Gastroesophageal sphincter (tissue), 4 donors: ENCODE measurements at places on chromosomes 6 and 20. TPM values are rescaled to one million over a fixed set of nuclear protein-coding genes. Genes with fewer than 3 reads are reported as not detected.

The PRDM13 gene
- total RNA-seq = not detected

The GINS1 gene
- total RNA-seq = 1.2 TPM

The FLRT3 gene
- total RNA-seq = 8.3 TPM

The ADTRP gene
- total RNA-seq = 0.72 TPM

The C20orf141 gene
- not detected for total RNA-seq

The TNFRSF6B gene
- total RNA-seq = 8.9 TPM
